ENCODE measurements at places on chromosomes 12 and 14.

GRCh38 chr14:34794941-34795340, 80.2 kb downstream of the BAZ1A start:
- no peak for DNase-seq

DNA sequence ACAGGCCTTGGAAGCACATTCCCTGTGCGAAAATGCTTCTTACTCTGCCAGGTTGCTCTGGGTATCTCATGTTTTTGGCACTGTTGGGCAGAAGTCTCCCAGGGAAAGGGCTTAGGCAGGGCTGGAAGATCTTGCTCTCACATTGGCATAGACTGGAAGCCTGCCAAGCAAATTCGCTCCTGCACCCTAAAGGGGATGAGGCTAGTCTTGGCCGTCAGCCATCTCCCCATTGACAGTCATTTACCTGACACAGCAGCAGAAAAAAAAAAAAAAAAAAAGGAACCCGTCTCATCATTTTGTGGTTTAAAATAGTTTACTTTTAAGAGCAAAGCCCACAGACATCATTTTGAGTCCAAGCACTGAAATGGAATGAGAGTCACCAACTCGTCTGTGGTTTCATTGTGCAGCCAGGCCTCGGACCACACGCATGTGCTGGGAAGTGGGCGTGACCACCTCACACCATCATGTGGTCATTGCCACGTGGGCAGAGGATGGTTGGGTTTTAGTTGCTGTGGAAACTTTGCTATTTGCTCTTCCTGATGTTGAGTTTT, 84.8 kb downstream of the NRXN3 start:
- DNase-seq = peak; percentile 35

DNA sequence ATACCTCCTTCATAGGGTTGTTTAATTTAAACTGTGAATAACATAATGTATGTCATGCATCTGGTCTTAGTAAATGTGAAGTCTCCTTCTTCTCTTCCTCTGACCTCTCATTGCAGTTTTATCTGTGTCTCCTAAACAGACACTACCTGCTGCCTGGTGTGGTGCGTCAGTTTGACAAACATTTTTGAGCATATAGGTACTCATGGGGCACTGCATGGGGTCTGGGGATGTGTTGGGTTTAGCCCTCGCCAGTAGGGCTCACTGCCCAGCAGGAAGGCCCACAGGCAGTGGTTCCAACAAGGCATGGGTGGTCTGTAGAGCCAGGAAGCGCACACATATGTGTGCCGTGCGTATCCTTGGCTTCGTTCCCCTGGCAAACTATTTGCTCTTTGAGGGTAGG, 3.0 kb upstream of the CEBPE start:
- DNase-seq = no peak

DNA sequence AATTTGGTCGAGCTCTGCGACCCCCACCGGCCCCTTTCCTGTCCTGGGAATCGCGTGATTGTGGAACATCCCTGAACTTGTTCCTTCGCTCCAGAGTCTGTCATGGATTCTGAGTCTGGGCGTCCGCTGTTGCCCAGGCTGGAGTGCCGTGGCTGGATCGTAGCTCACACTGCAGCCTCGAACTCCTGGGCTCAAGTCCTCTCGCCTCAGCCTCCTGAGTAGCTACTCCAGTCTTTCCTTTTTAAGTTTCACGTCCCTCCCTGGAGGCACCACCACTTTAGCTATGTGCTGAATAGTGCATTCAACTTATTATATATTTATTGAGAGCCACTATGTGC, 698 bp downstream of the ACOT6 start:
- no peak for DNase-seq

DNA sequence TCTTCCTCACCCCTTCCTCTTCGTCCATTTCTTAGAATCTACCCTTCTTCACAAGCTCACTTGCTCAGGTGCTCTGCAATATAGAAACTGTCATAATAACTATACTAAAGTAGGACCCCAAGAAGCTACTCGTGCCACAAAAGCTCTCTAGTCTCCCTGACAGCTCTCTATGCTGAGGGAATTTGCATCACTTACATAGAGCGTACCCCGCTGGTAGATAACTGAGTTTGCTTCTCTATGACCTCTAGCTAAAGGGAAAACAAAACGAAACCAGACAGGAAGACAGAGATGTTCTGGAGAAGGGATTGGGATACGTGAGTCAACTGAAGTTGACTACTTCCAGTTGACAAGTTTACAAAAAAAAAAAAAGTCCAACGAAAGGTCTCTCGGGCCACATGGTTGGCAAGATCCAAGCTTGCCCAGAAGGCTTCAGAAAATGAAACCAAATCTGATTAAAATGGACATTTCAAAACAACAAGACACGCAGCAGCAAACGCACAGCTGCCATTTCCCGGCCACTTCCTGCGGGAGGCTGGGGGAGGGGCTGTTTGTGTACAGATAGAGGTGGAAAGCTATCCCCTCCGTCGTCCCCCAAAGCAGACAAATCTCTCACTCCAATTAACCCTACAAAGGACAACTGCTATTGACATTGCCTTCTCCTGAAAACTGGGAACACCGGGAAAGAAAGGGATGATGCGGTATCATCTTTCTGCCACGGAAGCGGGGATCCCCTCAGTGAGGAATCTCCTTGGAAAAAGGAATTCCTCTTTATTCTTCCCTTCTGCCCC, 1.3 kb downstream of the BAZ2A start:
- no peak for DNase-seq

- peak; percentile 90 for DNase-seq
These were observed at the start of gene ACTN1 for GRCh38 chr14:68979021-68979721. TSS of gene ACTN1 (minus strand) at chr14:68979302. CDS start at chr14:68979056, 246 bp downstream.

- DNase-seq = no peak
These were observed 255.8 kb upstream of the AVPR1A start for GRCh38 chr12:63406781-63407180.

DNA sequence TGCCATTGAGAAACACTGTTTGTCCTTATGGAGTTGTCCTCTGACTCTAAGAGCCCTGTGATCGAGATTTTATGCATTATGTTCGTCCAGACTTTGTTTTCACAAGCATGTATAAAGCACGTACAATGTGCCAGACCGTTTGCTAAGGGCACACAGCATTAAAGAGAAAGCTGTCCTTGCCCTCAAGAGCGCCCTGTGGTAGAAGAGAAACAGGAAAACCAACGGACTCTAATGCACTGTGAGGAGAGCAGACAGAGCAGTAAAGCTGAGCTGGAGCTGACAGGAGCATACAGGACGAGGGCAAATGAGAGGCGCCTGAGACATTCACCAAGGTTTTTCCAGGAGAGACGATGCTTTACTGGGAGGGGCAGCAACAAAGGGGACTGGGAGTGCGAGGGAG, 66.2 kb upstream of the OVCH1 start:
- DNase-seq = no peak

- DNase-seq = no peak
These were observed 126.1 kb downstream of the GCH1 start for GRCh38 chr14:54776361-54777001.

DNA sequence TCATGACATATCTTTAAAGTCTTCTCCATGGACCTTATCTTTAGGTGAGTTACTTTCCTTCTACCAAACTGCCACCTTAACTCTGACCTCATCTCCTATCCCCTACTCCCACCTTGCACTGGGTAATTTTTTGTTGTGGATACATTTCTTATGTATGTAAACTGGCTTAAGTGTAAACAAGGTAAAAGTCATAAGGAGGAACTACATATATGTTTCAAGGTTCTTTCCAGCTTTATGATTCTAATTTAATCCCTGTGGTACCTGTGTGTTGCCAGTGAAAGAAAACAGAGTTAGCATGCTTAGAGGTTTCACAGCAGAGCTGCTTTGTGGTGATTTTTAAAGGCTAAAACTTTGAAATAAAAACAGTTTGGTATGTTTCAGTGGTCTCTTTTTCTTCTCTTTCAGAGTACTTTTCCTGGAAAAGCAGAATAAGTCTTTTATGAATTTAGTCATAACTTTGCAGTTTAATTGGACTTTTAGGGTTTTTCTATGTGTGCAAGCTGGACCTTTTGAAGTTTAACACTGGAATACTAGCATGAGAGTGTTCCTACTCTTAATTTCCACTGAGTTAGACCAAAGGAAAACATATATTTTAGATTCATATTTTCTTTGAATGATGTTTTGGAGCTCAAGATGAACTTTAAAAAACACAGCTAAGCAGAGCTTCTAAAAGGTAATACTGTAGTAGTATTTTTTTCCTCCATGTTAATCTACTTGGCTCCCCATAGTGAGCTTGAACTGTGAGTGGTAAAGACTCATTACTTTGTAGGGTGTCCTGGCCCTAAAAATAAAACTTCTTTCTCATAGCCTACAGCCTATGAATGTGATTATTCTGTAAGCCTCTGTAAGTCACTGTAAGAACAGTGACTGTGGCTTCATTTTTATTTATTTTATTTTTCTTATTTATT, 105.4 kb downstream of the FUT8 start:
- no peak for DNase-seq

DNA sequence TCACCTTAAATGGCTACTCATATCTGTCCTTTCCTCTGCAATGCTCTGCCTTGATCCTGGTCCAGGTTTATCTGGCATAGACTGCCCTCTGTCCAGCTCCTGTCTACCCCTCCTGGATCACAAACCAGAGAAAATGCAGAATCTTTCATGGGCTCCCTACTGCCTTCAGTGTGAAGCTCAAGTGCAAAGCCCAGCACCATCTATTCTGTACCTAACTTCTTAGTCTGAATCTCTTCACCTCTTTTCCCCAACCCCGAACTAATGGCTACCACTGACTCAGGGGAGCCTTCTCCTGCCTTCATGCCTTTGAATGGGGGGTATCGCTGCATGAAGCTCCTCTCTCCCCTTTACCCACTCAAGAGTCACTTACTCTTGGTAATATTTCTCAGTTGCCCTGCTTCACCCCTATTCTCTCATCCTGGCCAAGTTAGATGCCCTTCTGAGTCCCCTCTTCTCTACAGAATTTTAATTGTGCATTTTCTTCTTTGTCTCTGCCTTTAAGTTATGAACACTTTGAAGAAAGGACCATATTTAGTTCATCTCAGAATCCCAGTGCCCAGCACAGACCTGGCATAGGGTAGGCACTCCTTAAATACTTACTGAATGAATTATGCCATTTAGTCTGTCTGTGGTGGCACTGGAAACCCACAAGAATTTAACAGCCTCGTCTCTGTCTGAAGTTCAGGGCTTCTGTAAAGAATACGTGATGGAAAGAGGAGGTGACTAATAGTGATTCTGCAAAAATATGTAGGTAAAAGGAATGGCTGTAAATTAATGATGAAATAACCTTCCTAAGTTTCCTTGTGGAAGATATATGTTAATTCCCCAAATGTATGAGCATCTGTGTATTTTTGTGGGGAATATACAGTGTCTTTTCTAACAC, 191.3 kb upstream of the AMIGO2 start:
- peak; percentile 41 for DNase-seq

GRCh38 chr12:32821293-32821692, 65.6 kb upstream of the YARS2 start:
- no peak for DNase-seq

GRCh38 chr12:106276032-106276740, 26.3 kb upstream of the TCP11L2 start:
- DNase-seq = no peak

DNA sequence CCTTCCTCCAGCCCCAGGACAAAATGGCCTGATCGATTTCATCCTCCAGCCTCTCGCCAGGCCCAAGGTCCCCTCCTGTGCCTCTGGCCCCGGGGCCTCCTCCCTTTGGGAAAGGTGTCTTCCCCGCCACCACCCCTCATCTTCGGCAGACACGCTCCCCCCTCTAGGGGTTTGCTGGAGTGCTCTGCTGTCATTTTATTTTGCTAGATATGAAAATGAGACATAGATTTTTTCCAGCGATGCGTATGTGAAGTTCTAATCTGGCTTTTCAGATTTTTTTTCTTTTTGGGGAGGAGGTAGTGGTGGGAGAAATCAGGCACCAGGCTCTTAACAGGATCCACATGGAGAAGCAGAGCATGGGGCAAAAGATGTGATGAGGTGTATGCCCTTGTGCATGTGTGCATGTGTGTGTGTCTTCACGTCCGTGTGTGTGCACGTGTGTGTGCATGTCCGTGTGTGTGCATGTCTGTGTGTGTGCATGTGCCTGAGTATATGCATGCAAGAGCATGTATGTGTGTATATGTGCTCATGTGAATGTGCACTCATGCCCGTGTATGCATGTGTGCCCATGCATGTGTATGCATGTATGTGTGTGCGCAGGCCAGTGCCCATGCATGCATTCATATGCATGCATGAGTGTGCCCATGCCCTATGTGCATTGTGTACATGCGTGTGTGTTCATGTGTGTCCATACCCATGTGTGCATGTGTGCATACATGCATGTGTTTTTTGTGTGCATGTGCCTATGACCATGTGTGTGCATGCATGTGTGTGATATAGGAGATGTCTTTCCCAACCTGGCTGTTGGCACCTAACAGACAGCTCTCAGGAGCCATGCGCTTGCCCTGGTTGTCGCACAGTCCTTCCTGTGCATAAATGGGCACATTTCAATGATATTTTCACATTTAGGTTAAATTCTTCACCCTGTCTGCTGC, 203.0 kb downstream of the RBM19 start:
- DNase-seq = no peak

GRCh38 chr12:124573839-124574786, 6.7 kb upstream of the NCOR2 start:
- no peak for DNase-seq

- DNase-seq = no peak
These were observed 325.5 kb downstream of the ACSS3 start for GRCh38 chr12:81403348-81403747.

DNA sequence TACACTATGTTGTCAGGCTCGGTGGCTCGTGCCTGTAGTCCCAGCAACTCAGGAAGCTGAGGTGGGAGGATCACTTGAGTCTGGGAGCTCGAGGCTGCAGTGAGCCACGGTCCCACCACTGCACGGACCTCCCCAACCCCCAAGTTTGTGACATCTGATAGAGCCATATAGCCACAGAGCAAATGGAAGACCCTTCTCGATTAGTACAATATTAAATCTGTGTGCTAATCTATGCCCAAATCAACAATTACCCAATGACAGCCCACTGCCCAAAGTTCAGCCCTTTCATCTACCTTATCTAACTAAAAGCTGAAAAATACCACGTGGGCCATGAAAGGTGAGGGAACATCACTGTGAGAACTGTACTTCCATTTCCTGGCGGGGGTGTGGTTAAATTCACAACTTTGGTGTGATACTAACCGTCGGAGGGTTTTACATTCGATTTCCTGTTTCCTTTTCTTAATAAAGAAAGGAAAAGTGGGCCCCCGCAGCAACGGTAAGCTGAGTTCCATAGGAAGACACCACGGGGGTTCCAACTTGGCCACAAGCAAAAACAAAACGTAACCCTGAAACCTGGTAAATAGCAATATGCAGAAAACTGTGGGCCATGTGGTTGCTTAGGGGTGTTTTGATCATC, 31.2 kb upstream of the FOS start:
- DNase-seq = no peak

DNA sequence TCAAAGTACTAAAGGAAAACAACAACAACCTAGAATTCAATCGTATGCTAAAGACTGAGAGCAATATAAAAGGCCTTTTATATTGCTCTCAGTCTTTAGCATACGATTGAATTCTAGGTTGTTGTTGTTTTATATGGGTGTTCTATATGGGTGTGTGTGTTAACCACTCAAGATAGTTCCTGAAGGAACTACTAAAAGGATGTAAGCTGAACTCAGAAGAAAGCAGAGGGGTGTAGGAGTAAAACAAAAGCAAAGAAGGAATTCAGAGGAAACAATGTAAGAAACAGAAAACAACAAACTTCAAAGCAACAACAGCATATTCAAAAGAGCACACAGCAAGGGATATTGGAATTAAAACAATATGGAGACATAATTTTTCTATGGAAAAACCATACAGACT, 5.4 kb downstream of the ZNF891 start:
- no peak for DNase-seq

GRCh38 chr12:1503281-1503711, 91.1 kb downstream of the FBXL14 start:
- DNase-seq = no peak
